Retinal pigment epithelial cell (primary cell): ENCODE measurements at places on chromosomes 7 and 10.

- no peak for DNase-seq
These were observed 46.4 kb downstream of the ANK3 start for GRCh38 chr10:60343254-60343653.

DNA sequence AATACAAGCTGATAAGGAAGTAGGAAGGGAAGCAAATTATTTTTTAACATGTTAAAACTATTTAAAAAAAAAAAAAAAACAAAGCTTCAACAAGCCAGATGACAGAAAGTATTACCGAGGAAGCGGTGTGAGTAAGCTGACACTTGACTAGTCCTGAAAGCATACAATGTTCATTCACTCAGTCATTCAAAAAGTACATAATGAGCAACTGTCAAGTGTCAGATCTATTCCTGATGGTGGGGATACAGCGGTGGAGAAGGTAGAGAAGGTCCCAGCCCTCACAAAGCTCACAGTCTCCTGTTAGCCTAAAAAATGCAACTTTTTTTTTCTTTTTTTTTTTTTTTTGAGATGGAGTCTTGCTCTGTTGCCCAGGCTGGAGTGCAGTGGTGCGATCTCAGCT, 40.0 kb downstream of the RAPGEF5 start:
- no peak for DNase-seq

DNA sequence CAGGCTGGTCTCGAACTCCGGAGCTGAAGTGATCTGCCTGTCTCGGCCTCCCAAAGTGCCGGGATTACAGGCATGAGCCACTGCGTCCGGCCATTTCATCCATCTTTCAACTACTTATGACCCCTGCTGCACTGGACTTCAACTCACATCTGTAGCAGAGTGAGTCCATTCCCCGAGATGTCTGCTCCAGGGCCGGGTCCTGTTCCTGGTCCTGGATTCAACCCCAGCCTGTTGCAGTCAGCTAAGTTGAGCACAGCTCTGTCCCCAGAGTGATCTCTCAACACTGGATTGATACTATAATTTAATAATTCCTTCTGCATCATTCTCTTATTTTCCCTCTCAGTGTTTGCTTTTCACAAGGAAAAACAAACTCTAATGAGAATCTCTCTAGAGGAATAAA, 25.8 kb downstream of the PRTFDC1 start:
- no peak for DNase-seq

- DNase-seq: no peak
These were observed 11.8 kb downstream of the NT5C2 start for GRCh38 chr10:103181244-103181643.

- no peak for DNase-seq
These were observed 6.5 kb upstream of the MTPAP start for GRCh38 chr10:30355601-30356000.

DNA sequence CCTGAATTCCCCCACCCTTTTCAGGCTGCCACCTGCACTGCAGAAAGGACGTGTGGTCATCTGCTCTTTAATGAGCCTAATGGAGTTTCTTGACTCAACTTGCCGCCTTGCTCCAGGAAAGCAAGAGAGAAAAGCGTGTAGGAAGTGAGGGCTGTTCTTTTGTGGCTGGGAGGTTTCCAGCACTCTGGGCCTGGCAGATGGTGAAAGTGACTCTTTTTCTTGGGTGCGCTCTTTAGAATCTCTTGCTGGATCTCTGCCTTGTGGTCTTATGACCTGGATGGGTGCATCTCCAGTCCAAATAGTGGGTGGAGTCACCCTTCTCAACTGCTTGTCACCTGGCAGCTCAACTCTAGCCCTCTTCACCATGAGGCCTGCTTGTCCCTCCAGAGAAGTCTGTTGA, 244.0 kb downstream of the SORCS1 start:
- DNase-seq: no peak

DNA sequence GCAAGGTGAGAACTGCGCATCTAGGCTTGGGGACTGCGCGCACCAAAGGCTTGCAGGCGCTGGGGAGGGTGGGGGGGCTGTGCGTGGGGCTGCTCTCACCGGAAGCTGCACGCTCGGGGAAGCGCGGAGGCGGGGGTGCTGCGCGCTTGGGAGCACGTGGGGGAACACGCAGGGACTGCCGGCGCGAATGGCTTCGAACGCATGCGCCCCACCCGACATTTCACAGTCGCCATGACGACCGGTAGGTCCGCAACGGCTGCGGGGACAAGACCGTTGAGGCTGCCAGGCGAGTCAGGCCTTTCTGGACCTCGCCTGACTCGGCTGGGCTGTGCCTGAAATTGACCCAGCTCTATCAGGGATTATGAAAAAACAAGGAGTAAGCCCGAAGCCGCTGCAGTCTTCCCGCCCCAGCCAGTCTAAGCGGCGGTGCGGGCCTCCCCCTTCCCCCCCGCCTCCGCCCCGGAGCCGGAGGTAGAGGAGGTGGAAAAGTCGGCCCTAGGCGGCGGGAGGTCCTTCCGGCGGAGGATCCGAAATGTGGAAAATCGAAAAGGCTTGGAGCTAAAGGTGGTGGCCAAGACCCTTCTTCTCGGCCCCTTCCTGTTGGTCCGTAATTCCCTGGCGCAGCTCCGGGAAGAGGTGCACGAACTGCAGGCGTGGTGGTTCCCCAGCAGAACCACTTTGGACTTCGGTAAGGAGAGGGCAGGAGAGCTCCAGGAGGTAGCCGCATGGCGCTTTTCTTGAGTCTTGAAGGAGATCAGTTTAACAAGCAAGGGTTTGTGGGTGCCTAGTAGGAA, 34.9 kb upstream of the STEAP1 start:
- no peak for DNase-seq

- DNase-seq: no peak
These were observed 137.1 kb downstream of the INSYN2A start for GRCh38 chr10:127059314-127059713.

- no peak for DNase-seq
These were observed 136.3 kb downstream of the DOCK4 start for GRCh38 chr7:112069879-112070321.

GRCh38 chr10:60384708-60385398, 4.8 kb downstream of the ANK3 start:
- DNase-seq: peak; percentile 86

- DNase-seq: no peak
These were observed 128.4 kb upstream of the RSU1 start for GRCh38 chr10:16945593-16945992.

- DNase-seq: no peak
These were observed 29.2 kb downstream of the KIAA1549 start for GRCh38 chr7:138951953-138952352.

- no peak for DNase-seq
These were observed 88.7 kb downstream of the UBE2H start for GRCh38 chr7:129864042-129864441.

DNA sequence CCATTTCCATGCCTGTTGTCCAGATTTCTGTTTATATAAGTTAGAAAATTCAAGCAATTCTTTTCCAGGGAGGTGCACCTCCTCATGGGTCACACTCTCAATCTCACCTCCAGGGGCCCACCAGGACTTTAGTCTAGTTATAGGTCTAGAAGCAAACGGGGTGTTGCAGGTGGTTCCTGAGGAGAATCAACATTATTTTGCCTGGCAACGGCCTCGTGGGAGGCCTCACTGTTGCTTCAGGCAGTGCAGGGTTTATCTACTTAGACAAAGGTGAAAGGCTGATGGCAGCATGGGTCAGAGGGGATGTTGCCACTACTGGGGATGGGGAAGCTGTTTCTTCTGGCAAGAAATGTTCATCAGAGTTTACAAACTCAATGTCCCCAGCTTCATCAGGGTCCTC, 56.7 kb upstream of the LRRC18 start:
- no peak for DNase-seq

DNA sequence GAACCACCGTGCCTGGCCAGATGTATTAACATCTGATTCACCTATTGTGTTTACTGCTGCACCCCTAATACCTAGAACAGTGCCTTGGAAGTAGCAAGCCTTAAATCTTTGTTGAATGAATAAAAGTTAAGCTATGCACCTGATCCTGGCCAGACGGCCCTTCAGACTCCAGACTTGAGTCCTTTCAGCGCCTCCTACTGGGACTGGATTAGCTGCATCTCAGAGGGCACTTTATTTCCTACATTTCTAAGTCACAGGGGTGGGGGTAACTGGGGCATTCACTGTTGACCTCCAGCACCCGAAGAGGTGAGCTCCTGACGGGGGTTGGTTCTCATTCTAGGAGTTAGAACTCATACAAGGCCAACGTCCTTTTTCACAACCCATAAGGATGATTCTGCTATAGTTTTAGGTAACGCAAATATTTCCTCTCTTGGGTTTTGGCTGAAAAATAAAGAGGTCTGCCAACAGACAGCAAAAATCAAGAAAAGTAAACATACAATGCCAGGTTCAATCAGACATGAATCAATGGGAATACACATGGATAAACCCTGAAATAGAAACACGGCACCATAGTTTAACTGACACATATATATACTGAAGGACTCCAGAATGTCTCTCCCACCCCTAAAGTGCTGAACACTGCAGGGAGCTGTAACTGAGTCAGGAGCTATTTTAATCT, 48.0 kb upstream of the DLG5 start:
- DNase-seq: no peak

DNA sequence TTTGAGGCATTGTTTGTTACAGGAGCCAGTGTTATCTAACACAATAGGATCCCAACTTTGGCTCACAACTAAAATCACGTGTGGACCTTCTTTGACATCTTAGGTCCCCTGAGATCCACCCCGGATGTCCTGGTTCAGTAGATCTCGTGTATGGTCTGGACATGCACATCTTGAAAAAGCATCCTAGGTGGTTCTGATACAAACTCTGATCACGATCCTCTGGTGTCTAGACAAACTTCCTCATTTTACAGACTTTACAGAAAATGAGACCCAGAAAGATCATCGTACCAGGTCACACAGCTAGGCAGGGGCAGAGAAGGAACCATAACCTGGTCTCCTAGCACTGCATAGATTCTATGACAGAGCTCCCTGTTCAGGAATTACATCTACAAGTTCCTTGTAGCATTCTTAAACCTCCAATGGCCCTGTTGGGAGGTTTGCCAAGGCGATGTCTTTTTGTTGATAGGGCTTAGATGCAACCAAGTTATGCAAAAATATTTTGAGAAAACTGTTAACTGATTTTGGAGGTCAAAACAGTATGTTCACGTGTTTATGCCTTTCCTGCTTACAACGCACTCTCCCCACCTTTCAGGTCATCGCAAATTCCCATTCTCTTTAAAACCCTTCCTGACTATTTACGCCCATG, 30.8 kb upstream of the CHST15 start:
- DNase-seq: no peak

- DNase-seq: no peak
These were observed 13.0 kb upstream of the FRA10AC1 start for GRCh38 chr10:93715345-93715744.

DNA sequence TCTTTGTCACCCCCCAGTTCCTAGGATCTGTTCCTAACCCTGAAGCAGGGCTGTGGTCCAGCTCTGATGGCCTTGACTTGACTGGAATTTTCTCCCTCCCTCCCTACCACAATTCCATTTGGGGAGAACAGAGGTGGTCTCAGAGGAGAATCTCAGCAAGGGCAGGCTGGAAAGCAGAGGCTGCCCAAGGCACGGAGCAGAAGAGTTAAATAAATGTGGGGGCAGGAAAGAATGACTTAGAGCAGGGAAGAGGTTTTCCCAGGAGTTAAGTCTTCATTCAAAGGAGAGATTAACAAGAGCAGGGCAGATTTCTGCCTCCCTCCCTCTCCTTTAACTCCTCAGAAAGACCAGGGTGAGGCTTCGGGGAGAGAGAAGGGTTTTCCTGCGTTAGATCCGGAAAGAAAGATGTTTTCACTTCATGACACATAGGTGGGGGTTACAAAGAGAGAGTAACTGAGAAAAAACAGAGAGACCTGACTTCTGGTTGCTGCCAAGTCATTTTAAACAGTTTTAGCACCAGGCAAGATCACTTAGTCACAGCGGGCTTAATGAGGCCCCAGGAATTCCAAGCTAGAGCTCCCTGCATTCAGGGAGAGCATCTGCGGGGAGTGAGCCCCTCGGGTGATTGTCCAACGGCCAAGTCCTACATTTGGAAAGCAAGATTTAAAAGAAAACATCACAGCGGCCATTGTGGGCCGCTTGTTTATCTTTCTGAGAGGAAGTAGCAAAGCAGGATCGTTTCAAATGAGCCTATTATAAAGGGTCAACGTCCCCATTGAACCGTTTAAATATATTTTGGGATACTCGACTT, 78.7 kb downstream of the ARHGAP22 start:
- DNase-seq: peak; percentile 75

DNA sequence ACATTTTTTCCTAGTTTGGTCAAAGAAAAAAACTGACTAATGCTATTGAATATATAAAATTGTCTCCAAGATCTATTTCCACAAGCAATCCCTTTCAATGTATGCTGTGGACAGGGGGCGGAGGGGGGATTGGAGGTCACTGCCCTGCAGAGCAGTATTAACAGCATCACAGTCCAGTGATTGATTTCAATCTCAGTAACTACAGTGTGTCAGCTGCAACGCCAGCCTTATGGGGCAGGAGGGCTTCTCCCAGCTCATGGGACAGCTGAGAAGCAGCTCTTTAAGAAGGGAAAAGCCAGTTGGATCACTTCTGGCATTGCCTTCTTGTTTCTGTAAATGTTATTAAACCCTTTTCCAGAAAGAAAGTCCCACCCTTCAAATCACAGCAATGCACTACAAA, 65.0 kb downstream of the RAPGEF5 start:
- no peak for DNase-seq

DNA sequence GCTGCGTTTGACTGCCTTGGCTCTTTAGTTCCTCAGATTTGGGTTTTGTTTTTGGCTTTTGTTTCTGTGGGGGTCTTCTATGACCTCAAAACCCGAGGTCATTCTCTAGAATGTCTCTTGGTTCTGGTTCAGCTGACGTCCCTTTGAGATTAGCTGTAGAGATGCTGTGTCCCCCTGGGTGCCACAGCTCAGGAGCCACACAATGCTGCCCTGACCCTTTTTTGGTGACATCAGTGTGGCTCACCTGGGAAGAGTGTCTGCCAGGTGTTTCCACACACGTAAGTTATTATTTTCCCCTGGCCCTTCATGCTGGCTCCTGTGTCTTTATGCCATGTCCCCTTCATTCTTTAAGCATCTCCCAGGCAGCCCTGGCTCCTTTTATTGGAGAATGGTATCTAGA, 89.8 kb upstream of the DDC start:
- DNase-seq: no peak

GRCh38 chr7:130369831-130370550, 10.3 kb upstream of the CPA1 start:
- DNase-seq: no peak

DNA sequence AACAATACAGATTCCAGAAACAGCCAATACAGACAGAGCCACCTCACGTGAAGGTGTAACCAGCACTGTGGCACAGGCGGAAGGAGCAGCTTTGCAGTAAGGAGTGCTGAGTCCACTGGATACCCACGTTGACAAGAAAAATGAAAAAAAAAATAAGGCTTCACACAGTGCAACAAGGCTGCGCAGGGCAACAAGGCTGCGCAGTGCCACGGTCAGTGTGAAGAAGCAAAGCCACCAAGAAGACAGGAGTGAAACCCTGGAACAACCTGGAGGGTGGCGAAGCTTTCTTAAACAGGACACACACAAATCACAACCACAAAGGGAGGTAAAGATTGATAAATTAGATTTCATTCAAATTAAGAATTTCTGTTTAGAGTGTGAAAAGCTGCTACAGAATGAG, 204.0 kb downstream of the MAD1L1 start:
- no peak for DNase-seq

- DNase-seq: no peak
These were observed 882 bp upstream of the LRRC61 start for GRCh38 chr7:150322114-150322832.

- DNase-seq: no peak
These were observed 112.6 kb downstream of the C1GALT1 start for GRCh38 chr7:7294911-7295310.
